ENCODE measurements at places on chromosomes 13 and 19.

- DNase-seq = no peak
These were observed 48.6 kb downstream of the UBL3 start for GRCh38 chr13:29801737-29802305.

DNA sequence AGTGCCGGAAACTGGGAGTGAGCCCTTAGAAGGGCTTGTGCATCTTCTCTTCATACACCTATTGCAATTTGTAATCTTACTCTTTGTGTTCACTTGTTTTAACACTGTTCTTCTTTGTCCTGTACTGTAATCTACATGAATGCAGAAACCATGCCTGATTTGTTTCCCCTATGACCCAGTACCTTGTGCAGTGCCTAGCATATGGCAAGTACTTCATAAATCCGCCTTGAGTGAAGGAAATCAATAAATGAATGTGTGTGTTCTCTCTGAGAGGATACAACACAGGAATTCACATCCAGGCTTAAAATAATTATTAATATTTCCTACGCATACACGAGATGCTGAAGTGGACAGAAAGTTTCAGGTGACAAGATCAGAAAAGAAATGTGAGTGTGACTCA is 172.6 kb downstream of the GPC6 start:
- no peak for DNase-seq

DNA sequence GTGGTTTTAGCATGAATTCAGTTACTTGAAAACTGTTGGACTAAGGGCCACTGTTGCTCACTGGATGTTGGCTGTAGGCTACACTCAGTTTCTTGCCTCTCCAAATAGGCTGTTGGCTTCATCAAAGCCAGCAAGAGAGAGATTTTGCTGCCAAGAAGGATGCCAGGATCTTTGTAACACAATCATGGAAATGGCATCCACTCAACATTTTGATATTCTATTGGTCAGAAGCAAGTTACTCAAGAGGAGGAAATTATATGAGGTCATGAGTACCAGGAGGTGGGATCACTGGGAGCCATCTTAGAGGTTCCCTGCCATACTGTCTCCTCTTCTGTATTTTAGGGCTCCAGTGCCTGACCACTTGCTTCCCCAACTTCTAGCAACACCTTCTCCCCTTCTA is 30.6 kb downstream of the SYDE1 start:
- no peak for DNase-seq

DNA sequence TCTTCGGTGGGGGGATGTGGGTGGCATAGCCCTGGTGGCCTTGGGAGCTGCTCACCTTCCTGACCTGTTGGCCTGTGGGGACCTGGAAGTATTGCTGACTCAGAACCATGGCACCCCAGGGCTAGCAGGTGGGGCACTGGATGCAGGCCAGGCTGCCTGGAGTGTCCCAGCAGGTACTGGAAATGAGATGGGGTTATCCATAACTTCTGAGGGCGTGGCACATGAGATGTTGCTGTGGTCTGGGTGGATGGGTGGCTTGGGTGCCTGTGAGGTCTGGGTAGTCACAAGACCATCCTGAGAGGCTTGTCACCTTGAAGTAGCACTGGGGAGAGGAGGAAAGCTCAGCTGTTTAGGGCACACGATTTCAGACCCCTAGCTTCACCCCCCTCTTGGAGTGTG is 636 bp upstream of the RNF225 start:
- no peak for DNase-seq

DNA sequence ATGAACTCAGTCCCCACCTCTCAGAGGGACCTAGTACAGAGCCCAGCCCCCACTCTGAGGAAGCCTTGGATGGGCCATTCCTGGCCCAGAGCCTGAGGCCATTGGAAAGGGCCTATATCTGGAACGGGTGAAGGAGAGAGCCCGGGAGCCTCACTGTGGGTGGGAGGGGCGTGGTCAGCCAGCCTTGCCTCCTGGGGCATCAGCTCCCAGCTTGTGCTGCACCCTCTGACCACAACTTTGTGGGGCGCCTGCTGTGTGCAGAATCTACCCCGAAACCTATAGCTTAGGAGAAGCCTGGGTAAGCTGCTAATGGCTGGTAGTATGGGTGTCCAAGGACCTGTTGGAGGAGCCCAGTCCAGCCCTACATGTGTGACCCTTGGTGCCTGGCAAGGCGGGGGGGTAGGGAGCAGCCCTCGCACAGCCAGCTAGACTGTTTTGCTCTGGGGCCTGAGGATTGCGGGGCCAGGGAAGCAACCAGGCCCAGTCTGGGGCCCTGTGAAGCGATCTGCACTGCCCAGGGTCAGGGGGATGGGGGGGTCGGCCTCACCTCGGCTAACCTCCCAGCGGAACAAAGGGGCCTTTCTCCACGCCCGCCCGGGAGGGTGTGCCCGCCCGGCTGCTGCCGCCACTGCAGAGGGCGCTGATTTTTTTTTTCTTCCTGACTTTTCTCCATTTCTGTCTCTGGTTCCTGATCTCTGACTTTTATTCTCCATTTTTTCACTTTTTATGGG is 42.3 kb downstream of the LYL1 start:
- no peak for DNase-seq

GRCh38 chr13:60019119-60019993 is 144.4 kb downstream of the DIAPH3 start:
- DNase-seq = no peak
